Dermis microvascular lymphatic vessel endothelial cell (primary cell): ENCODE measurements at places on chromosomes 6 and 20. TPM values are rescaled to one million over a fixed set of nuclear protein-coding genes. Genes with fewer than 3 reads are reported as not detected.

The DAAM2 gene
- total RNA-seq, result 0.13 and 0.25 TPM in 2 replicates

- no peak for DNase-seq
These were observed 88.4 kb downstream of the ID4 start for GRCh38 chr6:19925533-19925932.

The GABRR2 gene
- total RNA-seq, result 0.13 and 0.38 TPM in 2 replicates

DNA sequence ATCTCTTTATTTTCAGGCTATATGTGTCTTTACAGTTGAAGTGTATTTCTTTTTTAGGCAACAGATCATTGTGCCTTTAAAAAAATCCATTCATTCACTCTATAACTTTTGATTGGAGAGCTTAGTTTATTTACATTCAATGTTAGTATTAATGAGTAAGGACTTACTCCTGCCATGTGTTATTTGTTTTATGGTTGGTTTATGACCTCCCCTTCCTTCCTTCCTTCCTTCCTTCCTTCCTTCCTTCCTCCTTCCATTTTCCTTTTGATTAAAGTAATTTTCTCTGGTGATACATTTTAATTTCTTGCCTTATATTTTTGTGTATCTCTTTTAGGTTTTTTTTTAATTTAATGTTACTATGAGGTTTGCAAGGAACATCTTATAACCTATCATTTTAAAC lies 1005.3 kb upstream of the EPHA7 start:
- no peak for DNase-seq

DNA sequence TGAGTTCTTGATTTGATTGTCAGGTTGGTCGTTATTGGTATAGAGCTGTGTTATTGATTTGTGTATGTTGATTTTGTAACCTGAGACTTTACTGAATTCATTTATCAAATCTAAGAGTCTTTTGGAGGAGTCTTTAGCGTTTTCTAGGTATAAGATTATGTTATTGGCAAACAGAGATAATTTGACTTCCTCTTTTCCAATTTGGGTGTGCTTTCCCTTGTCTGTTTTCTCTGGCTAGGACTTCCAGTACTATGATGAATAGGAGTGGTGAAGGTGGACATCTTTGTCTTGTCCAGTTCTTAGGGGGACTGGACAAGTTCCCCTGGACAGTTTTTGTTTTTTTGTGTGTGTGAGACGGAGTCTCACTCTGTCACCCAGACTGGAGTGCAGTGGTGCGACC lies 17.4 kb downstream of the HLA-DOA start:
- DNase-seq, result no peak

The MCUR1 gene
- total RNA-seq, result 6.5 and 7.0 TPM in 2 replicates

DNA sequence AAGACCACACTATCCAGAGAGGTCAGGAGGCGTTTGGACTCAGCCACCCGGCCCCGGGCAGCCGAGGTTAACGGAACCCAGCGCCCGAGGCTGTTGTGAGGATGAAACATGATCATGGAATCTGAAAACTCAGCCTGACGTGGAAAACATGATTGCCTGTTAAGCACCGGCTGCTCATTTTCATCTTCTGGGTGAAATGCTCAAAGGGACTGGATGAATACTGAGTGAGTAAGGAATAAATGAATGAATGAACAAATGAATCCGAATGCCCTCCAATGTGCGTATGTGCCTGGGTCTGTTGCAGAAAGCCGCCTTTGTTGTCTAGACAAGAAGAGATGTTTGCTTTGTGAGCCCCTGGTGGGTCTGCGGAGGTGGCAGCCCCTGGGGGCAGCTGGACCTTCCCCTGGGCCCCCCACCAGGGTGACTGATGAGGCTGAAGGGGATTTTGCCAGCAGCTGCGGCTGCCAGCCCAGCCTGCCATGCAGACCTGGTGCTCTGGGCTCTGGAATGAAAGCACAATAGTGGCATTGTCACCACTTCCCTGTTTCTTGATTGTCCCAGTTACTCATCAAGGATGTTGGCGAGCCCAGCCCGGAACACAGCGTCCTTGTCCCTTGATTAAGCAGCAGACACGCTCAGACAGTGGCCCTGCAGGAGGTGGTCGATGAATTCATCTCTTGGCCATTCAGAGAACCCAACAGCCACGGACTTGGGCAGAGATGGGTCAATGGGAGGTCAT lies 211.1 kb downstream of the ANKRD60 start:
- no peak for DNase-seq

DNA sequence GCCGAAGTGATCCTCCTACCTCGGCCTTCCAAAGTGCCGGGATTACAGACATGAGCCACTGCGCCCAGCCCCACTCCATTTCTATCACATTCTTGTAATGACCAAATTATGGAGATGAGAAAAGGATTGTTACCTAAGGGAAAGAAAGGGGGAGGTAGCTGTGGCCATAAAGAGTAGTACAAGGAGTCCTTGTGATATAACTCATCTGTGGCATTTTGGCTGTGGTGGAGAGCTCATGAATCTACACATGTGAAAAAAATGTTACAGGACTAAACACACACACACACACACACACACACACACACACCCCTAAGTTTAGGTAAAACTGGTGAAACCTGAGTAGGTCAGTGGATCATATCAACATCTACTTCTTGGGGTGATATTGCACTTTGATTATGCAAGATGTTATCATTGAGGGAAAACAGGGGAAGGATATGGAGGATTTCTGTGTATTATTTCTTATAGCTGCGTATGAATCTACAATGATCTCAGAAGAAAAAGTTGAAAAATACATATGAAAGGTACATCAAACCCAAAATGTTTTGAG lies 251.5 kb downstream of the TSHZ2 start:
- no peak for DNase-seq

GRCh38 chr6:93962566-93962965 lies 543.2 kb upstream of the EPHA7 start:
- DNase-seq, result no peak

GRCh38 chr6:26215585-26216358 lies 128.5 kb downstream of the HFE start:
- DNase-seq, result peak; percentile 39

The UCKL1 gene
- total RNA-seq, result 26.6 and 45.0 TPM in 2 replicates

- no peak for DNase-seq
These were observed 159.9 kb downstream of the SOX4 start for GRCh38 chr6:21753241-21754108.

DNA sequence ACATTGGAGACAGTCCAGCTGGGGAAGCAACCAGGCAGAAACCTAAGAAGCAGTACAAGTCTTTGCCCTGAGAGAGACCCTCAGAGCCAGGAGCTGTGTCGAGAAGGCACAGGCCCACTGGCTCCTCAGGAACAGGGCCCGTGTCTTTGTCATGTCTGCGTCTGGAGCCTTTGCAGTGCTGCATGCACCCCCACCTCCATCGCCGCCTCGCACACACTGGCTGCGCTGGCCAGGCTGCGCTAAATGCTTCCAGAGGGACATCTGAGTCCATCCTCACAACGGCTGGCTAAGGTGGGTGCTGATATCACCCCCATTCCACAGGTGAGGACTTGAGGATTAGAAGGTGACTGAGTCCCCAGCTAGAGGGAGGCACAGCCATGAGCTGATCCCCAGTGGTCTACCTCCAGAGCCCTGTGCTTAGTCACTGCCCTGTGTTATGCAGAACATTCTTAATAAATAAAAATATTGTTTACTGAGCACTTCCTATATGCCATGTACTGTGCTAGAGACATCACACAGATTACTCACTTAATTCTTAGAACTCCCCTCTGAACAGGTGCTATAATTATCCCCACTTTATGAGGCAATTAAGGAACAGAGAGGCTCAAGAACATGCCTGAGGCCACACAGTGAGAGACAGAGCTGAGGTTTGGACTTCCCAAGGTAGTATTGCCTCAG lies 27.6 kb downstream of the GABRR2 start:
- DNase-seq, result no peak

The ECT2L gene
- under 0.01 TPM in 1 of 2 replicates, not detected in the other for total RNA-seq

The POU5F1 gene
- total RNA-seq, result not detected in 2 replicates

- no peak for DNase-seq
These were observed 115.4 kb downstream of the OPN5 start for GRCh38 chr6:47897247-47897646.

The EEF1A2 gene
- 9.2 and 22.0 TPM in 2 replicates for total RNA-seq

The CALHM5 gene
- total RNA-seq, result 0.64 and 1.4 TPM in 2 replicates

DNA sequence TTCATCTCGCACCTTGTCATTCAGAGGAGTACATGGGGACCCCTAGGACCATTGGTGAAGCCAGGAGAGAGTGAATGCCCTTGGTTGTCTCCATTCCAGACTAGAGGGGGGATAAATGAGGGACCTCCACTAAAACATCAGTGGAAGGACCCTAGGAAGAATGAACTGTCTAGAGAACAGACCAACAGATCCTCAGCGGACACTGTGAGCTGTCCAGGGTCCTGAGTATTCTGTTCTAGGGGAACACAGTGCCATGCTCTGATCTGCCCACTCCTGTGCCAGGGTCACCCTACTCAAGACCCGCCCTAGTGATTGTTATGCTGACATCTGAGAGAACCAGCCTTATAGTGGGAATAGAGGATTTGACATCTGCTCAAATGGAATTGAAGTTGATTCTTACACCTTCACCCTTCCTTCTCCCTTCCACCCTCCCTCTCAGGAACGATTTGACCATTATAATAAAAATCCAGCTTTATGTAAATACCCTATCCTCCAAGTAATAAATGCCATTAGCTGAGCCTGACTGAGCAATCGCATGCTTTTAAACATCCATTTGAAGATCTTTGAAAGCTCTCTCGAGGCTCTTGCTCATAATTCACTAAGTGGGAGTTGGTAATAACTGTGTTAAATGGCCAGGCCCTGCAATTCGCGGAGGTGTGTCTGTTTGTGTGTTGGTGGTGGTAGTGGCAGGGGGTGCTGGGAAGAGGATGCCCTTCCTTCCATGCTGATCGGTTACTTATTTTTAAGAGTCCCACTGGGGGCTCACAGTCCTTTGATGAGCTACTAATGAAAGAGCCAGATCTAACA lies 43.6 kb upstream of the SLC32A1 start:
- peak; percentile 10 for DNase-seq

The PXDC1 gene
- 60.5 and 71.8 TPM in 2 replicates for total RNA-seq

The SLC35B3 gene
- total RNA-seq, result 13.1 and 15.2 TPM in 2 replicates

DNA sequence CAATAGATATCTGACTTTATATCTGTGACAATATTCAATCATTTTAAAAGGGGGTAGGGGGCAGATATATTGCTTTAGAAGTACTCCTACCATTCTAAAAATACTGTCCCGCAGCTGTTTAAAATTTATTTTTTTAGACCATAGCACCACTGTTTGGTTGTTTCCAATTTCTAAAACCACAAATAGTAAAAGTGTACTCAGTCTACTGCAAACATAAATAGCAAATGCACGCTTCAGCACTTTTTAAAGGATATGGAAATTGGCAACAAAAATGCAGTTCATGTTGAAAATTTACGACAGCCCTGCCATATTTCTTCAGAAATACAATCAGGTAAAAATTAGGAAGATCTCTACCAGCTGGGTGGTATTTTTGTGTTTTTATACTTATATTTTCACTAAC lies 132.0 kb upstream of the RUNX2 start:
- no peak for DNase-seq
